Lower lobe of right lung (tissue), 2 donors: ENCODE measurements at places on chromosomes 2 and 18.
A peak's percentile ranks its signal among the peaks of the same experiment; 100 is the strongest.

- no peak for DNase-seq
These were observed 163.2 kb downstream of the WDPCP start for GRCh38 chr2:63425079-63425416.

DNA sequence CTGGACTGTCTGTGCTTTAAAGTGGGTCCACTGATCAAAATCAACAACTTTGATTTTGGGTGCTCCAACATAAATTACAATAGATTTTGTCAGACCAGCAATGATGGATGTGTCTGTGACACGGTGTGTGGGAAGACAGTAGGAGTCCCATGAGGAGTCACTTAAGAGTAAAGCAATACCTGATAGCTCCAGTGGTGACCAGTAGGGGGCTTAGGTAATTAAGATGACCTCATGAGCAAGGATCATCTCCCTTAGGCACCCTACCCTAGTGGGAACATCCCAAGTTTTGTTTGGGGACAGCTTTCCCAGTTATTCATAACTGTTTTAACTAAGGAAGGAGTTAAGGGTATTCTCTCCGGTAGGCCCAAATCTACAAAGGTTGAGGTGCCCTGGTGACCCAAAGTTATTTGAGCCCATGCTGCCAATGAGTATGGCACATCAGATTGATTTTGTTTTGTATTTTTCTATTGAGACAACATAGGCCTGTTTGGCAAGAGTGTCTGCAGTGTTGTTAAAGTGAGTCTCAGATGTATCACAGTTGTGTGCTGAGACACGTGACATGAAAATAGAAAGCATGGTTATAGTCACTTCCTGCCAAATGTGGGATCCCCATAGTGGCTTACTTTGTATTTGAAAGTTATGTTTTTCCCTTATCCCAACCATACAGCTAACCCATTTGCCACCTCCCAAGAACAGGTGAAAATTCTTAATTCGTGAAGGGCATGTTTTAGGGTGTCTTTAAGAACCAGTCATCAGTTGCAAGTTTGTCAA lies 1337.6 kb upstream of the SLC39A10 start:
- no peak for DNase-seq

- no peak for DNase-seq
These were observed 31.9 kb downstream of the CNRIP1 start for GRCh38 chr2:68287580-68288441.

DNA sequence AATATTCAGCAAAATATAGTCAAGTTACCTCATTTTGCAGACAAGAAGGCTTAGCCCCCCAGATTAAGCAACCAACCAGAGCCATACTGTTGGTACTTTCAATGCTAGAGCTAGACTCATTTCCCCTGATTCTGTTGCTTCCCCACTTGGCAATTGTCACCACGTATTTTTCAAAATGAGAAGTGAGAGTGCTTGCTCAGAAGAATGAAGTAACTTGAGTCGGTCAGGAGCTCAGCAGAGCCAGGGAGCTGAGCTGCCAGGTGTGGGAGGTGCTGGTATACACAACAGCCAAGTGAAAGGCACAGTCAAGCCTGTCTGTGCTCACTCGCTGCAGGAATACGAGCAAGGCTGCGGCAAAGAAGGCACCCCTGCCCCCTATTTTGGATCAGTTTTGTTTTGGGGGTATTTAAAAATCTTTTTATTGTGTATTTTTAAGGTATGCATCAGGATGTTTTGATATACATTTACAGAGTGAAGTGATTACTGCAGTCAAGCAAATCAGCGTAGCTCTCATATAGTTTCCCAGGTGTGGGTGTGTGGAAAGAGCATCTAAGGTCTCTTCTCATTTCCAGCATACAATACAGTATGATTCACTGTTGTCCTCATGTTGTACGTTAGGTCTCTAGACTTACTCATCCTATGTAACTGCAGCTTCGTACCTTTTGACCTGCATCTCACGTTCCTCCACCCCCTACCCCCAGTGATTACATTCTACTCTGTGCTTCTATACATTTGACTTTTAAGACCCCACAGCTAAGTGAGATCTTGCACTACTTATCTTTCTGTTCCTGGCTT lies 62.4 kb downstream of the MRPS9 start:
- DNase-seq = no peak

DNA sequence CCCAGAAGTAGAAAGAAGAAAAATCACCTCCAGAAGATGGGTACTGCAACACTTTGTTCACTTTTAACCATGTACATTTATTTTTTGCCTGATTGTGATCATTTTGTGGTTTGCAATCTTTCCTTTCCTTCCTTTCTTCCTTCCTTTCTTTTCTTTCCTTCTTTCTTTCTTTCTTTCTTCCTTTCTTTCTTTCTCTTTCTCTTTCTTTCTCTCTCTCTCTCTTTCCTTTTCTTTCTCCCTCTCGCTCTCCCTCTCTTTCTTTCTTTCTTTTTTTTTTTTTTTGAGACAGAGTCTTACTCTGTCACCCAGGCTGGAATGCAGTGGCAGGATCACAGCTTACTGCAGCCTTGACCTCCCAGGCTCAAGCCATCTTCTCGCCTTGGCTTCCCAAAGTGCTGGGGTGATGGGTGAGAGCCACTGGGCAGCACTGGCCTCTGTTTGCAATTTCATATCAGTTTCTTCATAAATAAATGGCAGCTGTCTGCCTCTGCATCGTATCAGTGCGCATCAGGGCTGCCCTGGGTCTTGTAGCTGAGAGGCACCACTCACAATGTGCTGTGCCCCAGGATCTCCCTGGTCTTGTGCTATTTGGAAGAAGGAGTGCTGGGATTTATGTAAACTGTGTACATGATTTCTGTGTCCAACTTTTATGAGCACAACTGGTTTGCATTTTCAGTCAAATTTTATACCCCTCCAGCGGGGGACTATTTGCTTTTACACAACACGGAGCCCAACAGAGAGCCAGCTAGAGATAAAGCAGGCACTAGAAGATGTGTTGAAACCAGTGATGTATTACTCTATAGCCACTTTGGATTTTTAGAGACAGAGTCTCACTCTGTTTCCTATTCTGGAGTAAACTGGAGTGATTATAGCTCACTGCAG lies 6.9 kb upstream of the LIMS2 start:
- no peak for DNase-seq

GRCh38 chr2:230787101-230787500 lies 74.5 kb downstream of the CAB39 start:
- no peak for DNase-seq

DNA sequence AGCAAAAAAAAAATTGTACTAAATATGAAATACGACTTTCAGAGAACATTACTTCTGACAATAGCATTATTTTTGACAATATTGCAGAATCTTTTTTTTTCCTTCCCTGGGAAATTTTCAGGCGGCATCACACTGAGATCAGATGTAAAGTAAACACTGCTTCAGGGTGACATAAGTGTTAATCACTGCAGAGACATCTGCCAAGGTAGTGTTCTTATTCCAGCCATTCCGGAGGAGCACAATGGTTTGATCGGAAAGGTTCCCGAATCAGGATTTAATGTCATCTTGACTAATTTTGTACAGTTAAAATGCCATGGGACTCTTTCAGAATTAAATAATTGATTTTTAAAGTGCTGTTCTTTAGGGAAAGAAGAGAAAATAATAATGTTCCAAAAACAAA lies 56.7 kb upstream of the ZNF236 start:
- no peak for DNase-seq

DNA sequence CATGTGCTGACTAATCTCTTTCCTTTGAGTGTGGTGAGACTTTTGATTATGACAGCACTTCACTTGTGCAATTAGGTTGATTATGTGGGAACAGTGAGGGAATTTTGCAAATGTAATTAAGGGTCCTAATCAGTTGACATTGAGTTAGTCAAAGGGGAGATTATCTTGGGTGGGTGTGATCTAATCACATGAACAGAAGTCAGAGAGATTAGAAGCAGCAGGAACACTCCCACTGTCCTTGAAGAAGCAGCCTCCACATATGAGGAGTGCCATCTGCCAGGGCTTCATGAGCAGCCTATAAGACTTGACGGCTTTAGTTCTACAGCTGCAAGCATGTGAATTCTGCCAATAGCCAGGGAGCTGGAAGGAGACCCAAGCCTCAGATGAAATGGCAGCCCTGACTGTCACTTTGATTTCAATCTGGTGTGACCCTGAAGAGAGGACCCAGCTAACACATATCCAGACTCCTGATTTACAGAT lies 89.4 kb upstream of the APCDD1 start:
- no peak for DNase-seq

DNA sequence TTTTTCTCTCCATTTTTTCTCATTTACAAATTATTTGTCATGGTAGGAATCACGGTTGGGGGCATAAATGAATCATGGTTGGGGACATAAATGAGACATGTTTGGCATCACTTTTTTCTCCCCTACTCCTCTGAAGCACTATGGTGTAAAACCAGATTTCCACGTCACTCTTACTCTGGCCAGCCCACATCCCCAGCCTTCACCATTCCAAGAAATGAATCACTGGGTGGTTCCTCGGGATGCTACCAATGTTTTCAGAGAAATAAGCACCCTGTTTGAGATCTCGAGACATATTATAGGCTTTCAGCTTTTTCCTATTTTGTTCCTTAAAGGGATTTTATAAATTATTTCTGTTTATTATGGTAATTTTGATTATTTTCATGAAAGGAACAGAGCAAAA lies 155.0 kb upstream of the SLC8A1 start:
- no peak for DNase-seq

DNA sequence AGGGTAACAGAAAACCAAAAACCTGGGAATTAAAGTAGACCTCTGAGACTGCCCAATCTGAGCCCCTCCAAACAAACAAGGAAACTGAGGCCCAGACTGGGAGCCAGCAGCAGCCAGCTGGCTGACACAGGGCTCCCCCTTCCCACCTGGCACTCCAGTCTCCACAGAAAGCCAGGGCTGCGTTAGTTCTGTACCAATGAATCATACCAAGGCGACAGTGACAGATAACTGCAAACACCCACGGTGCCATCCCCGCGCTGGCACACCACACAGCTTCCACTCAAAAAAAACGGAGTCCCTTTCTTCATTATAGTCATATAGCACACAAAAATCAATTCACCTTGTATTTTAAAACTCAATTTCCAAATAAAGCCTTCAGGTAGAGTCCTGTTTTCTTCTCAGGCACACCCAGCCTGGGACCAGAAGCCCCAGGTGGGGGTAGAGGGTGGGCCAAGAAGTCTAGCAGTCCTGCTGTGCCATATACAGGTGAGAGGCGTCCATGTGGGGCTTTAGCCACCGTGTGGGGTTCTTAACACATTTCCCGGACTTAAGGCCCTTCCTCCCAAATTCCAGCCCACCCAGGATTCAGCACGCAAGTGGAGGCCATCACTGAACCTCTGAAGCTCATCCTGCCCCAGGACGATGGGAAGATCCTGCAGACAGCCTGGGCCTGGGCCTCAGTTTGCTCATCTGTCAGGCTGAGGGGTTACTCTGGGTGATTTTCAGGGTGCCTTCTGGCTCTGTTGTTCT lies 1.2 kb downstream of the PER2 start:
- peak; percentile 33 for DNase-seq

DNA sequence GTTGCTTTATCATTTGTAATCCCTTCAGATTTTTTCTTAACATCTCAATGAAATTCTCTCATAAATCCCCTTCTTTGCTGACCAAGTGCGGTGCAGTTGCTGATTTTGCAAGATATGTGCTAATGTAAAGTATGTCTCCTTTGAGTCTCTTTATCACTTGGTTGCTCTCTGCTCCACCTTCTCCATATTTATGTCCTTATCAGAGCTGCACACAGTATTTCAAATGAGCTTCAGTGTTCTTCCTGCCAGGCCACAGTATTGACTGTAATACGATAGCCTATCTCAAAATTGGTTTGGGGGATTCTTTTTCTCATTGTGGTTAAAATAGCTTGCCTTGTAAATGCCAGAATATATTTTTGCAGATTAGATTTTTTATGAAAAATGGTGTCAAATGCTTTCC lies 32.2 kb downstream of the MAIP1 start:
- no peak for DNase-seq

DNA sequence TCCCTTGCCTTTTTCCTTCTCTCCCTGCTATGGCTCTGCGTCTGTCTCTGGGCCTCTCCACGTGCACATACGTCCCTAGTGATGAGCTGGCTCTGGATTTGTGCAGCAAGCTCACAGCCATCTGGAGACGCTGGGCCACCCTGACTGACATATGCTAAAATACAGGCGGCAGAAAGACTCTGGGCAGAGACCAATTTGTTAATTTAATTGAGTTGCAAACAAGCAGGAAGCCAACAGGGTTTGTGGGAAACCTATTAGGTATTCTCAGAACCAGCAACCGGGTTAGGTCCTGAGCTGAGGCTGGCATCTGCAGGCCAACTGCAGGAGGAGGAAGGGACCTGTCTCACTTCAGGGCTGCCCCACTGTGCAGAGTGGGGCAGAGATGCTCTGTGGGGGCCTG lies 53.5 kb upstream of the SMAD2 start:
- DNase-seq = no peak

GRCh38 chr2:199455545-199456382 lies 2.0 kb downstream of the SATB2 start:
- peak; percentile 50 for DNase-seq

- DNase-seq = no peak
These were observed 116.6 kb downstream of the PTPRM start for GRCh38 chr18:7683753-7684152.

DNA sequence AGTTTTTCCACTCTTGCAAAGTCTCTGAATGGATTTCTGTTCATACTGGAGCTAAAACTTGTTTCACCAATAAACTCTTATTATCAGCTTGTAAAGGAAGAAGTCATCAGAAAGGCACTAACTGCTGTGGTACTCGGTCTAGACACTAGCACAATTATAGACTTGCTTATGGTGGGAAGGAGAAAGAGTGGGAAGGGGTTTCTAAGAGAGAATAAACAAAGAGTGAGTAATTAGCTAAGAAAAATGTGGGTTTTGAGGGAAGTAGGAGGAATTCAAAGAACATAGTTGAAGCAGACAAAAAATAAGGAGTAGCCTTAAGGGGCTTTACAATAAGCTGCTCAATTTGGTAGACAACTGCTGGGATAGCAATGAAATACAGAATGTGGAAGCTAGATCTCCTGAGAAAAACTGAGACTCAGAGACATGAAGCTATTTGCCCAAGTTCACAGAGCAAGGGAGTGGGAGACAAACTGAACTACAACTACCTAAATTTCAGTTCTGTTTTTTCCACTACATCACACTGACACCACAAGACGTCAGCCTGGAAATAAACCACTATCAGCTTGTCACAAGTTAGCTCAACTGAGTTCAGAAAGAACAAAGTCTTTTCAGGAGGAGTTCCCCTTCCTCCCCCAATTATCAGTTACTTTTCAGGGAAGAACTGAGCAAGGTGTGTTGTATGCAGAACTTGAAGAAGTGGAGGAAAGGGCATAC lies 59.7 kb downstream of the MAP4K3 start:
- DNase-seq = no peak

- no peak for DNase-seq
These were observed 27.2 kb downstream of the CDKL4 start for GRCh38 chr2:39216346-39217191.

DNA sequence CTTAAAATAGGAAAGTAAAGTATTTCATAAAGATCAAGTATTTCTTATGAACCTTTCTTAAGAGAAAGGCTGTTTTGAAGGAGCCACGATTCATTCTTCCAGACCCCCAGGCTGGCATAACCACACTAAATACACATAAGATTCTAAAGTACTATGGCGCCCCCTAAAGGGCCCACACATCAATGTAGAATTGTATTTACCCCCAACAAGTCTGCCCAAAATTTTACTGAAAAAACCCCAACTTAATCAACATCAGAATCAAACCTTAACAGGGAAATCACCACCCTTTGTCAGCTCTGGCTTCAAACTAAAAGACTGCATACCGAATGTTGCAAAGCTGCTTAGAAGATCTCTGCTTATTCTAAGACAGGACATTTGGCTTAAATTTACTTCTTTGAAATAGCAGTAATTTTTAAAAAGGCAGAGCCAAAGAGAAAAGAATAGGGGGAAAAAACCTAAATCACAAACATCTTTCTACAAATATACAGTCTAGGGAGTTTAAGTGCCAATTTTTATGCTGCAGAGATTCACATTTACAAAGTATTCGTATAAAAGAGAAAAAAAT lies 20.4 kb upstream of the BCL2 start:
- DNase-seq = no peak
